ENCODE measurements at places on chromosomes 3 and 15.
A peak's percentile ranks its signal among the peaks of the same experiment; 100 is the strongest.

DNA sequence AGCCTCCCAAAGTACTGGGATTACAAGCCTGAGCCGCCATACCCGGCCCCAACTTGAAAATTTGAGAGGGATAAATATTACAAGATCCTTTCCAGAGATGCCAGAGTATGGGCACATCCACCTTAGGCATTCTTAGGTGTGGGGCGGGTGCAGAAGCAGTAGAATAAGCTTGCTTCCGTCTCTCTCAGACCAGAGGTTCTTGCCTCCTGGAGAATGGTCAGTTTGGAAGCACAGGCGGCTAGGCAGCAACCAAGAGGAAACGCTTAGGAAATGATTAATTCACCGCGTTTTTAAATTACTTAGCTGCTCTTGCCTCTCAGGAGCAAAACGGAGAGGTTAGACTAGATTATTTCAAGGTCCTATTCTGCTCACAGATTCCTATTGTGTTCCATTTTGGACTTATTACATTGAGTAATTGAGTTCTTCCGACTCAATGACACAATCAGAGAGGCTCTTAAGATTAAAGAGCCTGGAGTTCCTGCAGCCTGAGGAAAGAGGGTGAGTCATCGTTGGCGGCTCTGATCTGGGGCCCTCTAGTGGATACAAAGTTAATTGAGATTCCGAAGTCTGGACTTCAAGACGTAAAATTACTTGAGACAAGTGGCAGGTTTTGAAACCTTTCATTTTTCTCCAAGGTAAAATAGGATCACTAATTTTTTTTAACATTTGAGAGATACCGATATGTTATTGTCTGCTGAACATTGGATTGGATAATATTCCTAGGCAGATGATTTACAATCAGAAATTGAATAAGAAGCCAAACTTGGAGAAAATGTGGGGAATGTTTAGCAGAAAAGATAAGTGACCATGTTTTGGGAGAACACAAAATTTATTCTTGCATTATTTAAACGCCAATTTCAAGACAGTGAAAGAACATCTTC, 5.8 kb upstream of the TOPAZ1 start:
- peak; percentile 25 for DNase-seq

GRCh38 chr15:80774486-80774885, 4.7 kb upstream of the CEMIP start:
- DNase-seq, result no peak

- DNase-seq, result no peak
Measured at GRCh38 chr15:50057905-50058639, 61.0 kb downstream of the ATP8B4 start.

DNA sequence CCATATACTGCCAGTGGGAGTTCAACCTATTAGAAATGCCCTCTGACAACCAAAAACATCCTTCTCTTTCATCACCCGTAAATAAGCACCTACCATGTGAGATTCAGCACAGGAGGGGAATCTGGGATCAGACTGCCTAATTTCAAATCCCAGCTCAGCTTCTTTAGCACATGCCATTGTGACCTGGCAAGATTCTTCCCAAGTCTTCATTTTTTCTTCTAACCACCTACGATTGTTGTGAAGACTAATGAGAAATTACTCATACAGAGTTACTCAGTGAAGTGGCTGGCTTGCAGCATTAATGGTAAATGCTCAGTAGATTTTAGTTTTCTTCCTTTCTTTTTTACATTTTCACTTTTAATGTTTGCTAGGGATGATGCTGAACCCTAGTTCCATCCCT, 176.7 kb downstream of the PDZRN3 start:
- DNase-seq, result no peak

GRCh38 chr3:118943597-118943996, 91.0 kb downstream of the IGSF11 start:
- DNase-seq, result no peak

- DNase-seq, result no peak
Measured at GRCh38 chr3:191220908-191221307, 21.9 kb downstream of the OSTN start.

DNA sequence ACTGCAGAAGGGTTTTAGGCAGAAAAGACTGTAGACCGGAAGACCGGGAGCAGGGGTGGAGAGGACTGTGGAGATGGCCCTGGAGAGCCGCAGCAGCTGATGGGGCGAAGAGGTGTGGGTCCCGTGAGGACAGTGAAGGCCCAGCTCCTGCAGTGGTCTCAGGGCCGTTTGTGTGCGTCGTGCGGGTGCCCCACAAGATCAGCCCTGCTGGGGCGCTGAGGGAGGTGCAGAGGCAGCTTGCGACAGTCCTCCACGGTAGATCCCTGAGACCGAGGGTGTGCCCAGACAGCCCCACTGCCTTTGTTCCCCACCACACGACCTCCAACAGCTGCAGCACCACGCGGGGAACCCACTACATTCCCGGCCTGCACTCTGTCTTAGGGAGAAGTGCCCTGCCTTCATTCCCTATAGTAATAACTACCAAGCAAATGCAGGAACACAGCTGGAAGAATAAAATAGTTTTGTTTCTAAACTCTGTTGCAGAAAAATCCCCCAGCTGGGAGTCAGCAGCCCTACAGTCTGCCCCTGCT, 19.0 kb upstream of the CRABP1 start:
- no peak for DNase-seq

GRCh38 chr3:122961146-122961545, 66.4 kb downstream of the SEMA5B start:
- no peak for DNase-seq

GRCh38 chr3:122942937-122943827, 84.4 kb downstream of the SEMA5B start:
- DNase-seq, result no peak

GRCh38 chr15:77421370-77421700, 647 bp downstream of the HMG20A start:
- no peak for DNase-seq

DNA sequence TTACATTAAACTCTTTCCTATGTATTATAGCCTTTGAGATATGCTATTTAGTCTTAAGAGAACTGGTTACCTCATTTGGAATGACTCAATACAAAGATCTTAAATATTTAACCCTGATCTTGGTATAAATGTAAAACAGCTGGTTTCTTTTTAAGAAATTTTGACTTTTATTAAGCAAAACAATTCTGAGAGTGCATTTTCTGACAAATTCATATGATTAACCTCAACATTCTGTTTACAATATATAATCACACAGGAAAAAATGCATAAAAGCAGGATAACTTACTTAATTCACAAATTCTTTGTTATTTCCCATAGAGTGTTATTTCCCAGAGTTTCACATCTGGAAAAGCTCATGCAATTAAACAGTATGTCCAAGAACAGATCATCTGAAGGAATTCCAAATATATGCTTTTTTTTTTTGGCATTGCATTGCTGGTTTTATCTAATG, 400.4 kb upstream of the THBS1 start:
- no peak for DNase-seq

GRCh38 chr15:62912808-62913207, 129.7 kb upstream of the TPM1 start:
- DNase-seq, result no peak

All from stimulated activated naive CD4-positive, alpha-beta T cell (primary cell).